Stimulated activated CD4-positive, alpha-beta T cell treated with anti-CD3 and anti-CD28 coated beads, Interleukin-12 subunit alpha, Interleukin-12 subunit beta, amount 100 ng/mL, for 48 hours (primary cell): ENCODE measurements at places on chromosomes 12 and 14.

- no peak for DNase-seq
Observed at GRCh38 chr14:104294628-104294982, 156.2 kb downstream of the KIF26A start.

DNA sequence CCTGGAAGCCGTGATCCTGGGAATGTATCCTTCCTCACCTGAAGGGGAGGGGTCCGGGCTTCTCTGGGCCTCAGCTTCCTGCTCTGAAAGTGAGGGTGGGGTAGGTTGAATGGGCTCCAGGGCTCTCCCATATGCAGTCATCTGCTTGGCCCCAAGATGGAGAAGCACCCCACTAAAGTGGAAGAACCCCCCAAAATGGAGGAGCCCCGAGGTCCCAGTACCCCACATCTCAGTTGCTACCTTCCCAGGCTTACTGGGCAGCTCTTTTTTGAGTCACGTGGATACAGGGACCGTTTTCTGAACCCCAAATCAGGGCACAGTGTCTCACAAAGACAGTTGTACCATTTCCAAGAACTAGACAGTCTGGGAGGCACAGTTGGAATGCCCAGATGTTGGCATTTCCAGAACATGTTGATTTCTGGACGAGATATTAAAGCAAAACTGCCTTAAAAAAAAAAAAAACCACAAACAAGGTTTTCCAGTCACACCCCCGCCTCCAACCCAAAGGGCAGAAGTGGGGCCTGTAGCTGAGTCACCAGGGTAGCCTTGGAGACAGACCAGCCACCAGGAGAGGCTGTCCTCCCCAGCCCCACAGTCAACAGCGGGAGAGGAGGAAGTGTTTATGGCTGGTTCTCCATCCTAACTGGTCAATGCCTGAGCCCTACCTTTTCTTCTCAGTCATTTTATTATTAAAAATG, 12.1 kb downstream of the VASH1 start:
- no peak for DNase-seq

DNA sequence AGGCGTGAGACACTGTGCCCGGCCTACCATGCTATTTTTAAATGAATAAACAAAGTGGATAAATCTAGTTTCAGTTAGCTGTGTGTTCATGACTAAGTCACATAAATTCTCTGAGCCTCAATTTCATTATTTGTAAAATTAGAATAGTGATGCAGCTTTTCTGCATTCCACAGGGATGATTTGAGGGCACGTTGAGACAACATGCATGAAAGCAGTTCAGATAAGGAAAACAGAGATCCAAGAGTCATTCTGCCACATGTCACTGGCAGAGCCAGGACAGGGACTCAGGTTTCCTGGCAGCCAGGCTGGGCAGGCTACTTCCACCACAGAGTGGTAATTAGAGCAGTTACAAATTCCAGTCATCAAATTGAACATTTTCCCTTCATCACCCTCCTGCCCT, 2.9 kb upstream of the PPP4R4 start:
- no peak for DNase-seq

DNA sequence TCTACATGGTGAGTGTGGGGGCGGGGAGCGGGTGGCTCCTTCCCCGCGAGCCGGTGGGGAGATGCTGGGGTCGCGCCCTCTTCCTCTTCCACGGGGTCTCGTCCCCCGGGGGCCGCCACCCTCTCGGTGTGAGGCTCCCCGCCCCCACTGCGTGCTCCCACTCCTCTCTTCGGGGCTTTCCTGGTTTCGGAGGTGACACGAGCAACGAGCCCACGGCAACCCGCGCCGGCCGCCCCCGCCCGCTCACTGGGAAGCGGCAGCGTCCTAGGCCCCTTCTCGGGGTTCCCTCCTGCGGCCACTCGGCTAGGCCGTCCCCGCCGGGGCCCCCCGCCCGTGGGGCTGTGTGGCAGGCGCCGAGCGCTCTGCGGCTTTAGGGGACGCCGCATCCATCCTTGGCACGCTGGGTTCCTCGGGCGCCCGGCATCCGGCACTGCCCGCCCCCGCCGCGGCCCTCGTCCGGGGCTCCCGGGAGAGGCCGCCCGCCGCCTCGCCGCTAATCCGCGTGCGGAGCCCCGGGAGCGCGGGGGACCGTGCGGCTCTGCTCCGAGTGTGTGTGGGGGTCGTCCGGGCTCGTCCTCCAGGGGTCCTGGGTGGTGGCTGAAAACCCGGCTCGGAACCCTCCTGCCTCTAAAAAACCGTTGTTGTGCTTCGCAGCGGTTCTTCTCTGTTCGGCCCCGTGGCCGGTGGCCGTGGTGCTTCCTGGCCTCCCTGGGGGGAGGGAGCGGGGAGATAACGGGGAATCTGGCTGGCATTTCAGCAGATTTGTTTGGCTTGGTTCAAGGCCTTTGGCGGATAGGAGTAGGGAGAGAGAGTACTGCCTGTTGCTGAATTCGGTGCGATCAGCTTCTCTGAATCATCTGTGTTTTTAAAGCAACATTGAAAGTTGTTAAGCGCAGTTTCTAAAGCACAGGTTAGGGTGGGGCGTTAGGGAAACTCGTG, 1.0 kb downstream of the PCNX1 start:
- no peak for DNase-seq

GRCh38 chr12:116968986-116969385, 58.2 kb downstream of the FBXW8 start:
- DNase-seq = no peak

- no peak for DNase-seq
Observed at GRCh38 chr12:108690191-108690518, 41.2 kb downstream of the CORO1C start.

- no peak for DNase-seq
Observed at GRCh38 chr14:74516451-74517160, 23.0 kb downstream of the ISCA2 start.

GRCh38 chr12:31588976-31589375, 2.0 kb downstream of the DENND5B start:
- no peak for DNase-seq

DNA sequence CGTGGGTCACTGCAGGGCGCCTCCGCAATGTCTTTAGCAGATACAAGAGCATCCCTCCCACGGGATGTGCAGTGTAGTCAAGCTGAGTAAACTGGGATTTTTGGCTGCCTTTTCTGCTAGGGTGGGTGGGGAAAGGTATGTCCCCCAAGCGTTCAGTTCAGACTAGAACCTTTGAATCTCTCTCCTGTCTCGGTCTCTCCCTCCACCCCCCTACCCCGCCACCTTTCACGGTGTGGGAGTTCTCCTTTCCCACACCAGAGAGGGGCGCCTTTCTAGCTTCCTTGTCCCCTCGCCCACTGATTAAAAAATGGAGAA, 525 bp upstream of the FAR2 start:
- DNase-seq = no peak

DNA sequence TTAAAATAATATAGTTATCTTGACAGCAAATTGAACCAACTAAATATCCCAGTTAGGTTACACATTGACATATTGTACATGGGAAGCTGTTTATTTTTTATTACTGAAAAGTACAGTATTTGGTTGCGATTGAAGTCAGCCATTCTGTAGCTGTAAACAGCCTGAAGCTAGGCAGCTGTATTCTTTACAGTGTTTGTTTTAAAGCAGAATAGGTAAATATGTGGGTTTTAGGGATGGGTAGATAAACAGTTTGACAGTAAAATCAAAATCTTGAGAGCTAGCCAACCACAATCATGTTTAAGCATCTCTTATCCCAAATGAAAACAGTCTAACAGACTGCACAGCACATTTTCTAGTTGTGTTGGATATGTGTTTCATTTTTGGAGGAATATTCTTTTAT, 45.7 kb downstream of the TTC6 start:
- DNase-seq = no peak

DNA sequence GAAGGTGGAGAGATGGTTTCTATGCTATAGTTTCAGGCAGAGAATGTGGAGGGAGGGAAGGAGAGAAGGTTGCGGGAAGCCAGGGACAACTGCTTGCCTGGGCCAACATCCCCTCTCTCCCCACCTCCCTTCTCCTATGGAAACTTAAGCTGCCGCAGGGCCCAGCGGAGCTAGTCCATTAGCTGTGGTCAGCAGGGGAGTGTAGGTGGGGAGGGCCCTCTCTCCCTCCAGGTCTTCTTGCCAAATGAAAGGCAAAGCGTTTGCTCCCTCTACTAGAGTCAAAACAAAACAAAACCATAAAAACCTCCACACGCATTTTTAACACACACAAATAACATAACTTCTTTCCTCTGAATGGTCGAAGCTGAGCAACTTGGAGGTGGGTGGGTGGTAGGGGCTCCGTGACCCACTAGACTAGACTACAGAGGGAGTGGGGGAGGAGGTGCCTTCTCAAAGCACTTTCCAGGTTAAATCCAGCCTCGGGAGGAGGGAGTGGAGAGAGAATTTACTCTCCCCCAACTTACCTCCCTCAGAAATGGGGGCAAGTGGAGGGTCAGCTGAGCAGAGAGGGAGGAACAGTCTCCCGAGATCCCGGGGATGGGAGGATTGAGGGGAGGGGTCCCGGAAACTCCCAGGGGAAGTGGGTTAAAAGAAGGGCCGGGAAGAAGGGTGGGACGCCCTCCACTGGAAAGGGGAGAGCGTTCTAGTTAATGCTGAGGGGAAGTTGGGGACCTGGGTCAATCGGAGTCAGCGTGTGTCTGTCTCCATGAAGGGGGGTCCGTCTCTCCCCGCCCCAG, 4.6 kb upstream of the CACNB3 start:
- DNase-seq = no peak

GRCh38 chr14:98230411-98230810, 1041.6 kb downstream of the BCL11B start:
- no peak for DNase-seq

DNA sequence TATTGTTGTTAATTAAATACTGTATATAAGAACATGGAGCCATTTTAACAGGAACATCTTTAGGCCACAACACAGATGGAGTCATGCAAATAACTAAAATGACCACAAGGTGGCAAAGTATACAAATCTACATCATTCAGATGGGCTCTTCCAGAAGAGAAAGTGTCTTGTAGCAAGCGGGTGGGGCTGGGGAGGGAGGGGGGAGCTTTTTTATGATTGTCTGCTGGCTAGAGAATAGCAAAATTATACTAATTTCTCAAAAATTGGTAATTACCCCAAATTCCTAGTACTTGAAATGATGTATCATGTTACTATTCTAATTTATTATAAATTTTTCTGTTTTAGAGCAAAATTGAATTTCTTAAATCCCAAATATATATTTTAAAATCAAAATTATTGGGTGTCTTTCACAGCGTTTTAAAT, 378.7 kb downstream of the PRKD1 start:
- no peak for DNase-seq

GRCh38 chr14:31411218-31411727, 9.1 kb downstream of the HEATR5A start:
- no peak for DNase-seq

DNA sequence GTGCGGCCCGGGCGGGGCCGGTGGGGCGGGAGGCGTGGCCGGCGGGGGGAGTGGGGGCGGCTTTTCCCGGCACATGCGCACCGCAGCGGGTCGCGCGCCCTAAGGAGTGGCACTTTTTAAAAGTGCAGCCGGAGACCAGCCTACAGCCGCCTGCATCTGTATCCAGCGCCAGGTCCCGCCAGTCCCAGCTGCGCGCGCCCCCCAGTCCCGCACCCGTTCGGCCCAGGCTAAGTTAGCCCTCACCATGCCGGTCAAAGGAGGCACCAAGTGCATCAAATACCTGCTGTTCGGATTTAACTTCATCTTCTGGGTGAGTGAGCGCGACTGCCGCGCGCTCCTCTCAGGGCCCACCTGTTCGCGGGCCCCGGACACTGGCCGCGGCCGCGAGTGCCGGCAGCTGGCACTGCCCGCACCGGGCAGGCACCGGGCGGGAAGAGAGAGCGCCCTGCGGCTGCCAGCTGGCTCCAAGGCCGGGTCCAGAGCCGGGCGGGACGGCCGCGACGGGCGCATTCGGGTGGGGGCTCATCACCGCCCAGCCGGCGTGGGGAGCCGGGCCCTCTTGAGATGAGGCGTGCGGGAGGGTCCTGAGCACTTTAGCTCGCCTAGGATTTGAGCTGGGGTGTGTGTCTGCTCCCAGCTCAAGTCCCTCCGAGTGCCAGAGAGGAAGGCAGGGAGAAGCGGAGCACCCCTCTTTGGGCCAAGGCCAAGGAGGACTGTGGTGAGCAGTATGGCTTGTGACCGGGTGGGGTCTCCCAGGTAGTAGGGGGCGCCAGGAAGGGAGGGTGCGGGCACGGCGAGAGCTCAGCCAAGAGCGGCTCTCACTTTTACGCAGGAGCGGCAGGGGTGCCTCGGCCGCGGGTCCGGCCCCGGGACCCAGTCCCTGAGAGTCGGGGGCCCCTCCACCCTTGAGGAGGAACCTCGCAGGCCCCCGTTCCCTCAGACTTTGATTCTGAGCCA, at the start of gene CD9:
CD9 (plus strand) TSS at position 145 of the 957 bp plus-strand sequence; CDS start at position 245, 100 bp downstream.
- DNase-seq = peak; percentile 24

DNA sequence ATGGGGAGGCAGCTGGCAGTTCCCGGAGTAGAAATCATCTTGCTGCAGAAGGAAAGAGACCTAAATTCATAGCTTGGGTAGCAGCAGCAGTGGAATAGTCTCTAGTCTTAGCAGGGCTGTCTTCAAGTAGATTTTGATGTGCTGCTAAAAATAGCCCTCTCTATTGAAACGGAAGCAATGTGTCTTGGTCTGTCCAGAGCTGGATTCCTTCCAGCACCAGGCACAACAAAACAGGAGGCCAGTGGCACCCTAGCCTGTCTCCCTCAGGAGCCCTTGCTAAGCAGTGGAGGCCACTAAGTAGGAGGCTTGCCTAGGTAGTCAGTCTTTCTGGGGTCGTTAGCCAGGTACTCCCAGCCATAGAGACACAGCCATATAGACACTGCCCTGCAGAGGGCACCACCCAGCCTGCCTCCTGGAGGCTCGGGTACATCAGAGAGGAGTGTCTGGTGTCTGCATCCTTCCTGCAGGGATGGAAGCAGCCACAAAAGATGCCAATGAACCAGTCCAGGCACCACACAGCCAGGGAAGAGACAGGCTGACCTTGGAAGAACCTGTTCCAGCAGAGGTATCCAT, 97.5 kb downstream of the CRACR2A start:
- no peak for DNase-seq

- DNase-seq = no peak
Observed at GRCh38 chr14:90253826-90254225, 2.5 kb upstream of the PSMC1 start.

- no peak for DNase-seq
Observed at GRCh38 chr14:51515611-51516010, 136.1 kb upstream of the FRMD6 start.

DNA sequence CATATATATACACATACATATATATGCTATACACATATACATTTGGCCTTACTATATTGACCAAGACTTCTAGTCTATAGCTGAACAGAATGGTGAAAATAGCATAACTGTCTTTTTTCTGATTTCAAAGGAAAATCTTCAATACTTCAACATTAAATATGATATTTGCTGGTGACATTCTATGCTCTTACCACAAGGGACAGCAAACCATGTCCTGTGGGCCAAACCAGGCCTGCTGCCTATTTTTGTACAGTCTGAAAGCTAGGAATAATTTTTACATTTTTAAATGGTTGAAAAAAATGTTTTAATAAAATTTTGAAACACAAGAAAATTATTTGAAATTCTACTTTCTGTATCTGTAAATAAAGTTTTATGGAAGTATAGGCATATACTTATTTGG, 63.6 kb downstream of the EML5 start:
- DNase-seq = no peak

DNA sequence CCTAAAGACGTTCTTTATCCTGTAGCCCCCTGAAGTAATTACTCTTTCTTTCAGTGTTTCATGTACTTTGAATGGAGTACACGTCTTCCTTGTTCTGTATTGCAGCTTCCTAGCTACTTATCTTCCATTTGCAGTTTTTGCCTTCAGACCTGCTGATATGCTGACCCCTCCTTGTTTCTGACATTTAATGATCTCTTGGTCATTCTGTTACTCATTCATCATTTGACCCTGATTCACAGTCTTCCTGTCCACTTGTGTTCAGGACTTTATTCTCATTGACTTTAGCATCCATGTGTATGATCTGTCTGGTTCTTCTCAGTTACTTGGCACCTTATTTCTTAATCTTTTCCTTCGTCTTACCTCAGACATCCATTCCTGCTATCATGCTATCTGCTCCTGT, 22.2 kb downstream of the CPSF2 start:
- no peak for DNase-seq
